Cardiac muscle cell (in vitro differentiated cells and primary cell): ENCODE measurements at places on chromosomes 13 and 19. TPM values are rescaled to one million over a fixed set of nuclear protein-coding genes. Genes with fewer than 3 reads are reported as not detected.

SLC25A41 gene
- 1.0 and 1.9 TPM in 2 replicates for total RNA-seq

MISP3 gene
- 16.0 and 19.4 TPM in 2 replicates for total RNA-seq

DNA sequence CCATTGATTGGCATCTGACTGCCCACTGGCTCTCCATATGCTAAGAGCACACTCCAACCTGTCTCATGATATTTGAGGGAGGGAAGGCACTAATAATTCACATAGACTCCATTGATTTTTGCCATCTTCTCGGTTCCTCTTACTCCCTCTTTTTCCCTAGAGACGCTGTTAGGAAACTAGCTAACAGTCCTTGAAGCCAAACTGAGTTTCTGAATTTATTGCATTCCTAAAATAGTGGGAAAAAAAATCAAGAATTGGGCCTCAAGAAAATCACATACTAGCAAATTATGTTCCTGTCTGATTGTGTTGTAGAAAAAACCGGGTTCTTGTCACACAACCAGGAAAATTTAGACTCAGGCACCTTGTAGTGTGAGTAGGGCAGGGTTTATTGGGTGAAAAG is 86.4 kb upstream of the SLC7A1 start:
- no peak for DNase-seq
- no peaks in the 10 kb centered on the region for H3K27me3 ChIP-seq
- no peaks in the 10 kb centered on the region for H3K4me1 ChIP-seq
- H3K4me3 ChIP-seq = no peak overlapping the region
- no peaks in the 10 kb centered on the region for H3K36me3 ChIP-seq
- H3K27ac ChIP-seq = no peak overlapping the region

GRCh38 chr19:18814063-18814462 is 17.7 kb upstream of the UPF1 start:
- H3K4me3 ChIP-seq = no peak overlapping the region
- H3K27ac ChIP-seq = no peak overlapping the region
- H3K4me1 ChIP-seq = no peaks in the 10 kb centered on the region
- no peaks in the 10 kb centered on the region for H3K36me3 ChIP-seq
- peaks cover 29% of the 10 kb centered on the region for H3K27me3 ChIP-seq
- DNase-seq = peak; percentile 69

DNA sequence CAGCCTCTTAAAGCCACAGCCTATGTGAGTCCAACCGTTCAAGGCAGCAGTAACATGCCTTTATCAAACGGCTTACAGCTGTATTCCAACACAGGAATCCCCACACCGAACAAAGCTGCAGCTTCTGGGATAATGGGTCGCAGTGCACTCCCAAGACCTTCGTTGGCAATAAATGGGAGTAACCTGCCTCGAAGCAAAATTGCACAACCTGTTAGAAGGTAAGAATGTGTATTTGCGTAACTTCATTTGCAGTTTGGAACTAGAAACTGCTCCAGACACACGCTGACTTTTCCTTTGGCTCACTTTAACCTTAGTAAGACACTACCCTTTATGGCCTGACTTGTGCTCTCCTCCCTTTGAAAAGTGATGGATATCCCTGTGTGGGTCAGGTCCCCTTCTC is 63.4 kb downstream of the SLAIN1 start:
- no peak overlapping the region for H3K27ac ChIP-seq
- H3K27me3 ChIP-seq = no peaks in the 10 kb centered on the region
- no peak overlapping the region for H3K4me3 ChIP-seq
- peaks cover 8% of the 10 kb centered on the region for H3K36me3 ChIP-seq
- H3K4me1 ChIP-seq = no peaks in the 10 kb centered on the region

DNA sequence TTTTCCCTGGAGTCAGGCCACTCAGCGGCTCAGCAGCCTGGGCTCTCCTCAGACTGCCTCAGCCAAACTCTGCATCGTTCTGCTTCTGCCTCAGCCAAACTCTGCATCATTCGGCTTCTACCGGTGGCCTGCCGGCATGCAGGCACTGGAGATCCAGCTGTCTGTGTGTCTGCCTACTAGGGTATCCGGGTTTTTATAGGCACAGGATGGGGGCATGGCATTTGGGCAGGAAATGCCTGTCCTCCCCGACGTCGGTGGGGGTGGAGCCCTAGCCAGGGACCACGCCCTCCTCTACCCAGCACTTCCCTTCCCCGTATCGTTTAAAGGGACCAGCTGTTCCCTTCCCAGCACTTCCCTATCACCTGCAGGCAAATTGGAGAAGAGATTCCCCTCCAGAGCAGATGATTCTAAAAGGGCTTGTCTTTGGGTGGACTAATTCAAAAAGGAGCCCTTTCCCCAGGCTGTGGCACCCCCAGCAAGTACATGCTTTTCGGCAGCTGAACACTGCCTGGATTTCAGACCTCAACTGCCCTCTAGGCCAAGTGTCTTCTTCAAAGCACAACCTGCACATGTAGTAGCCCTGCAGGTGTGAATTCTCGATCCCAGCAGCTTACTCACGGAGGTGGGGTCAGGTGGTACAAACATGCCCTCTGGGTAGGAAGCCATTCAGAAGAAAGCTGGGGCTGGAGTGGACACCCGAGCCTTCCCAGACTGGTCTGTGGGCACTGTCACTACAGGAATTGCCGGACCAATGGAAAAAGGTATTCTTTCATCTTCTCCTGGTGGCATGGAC is 25.4 kb upstream of the GPR12 start:
- peaks cover 35% of the 10 kb centered on the region for H3K27me3 ChIP-seq
- no peaks in the 10 kb centered on the region for H3K4me1 ChIP-seq
- H3K36me3 ChIP-seq = no peaks in the 10 kb centered on the region
- H3K27ac ChIP-seq = no peak overlapping the region

DNA sequence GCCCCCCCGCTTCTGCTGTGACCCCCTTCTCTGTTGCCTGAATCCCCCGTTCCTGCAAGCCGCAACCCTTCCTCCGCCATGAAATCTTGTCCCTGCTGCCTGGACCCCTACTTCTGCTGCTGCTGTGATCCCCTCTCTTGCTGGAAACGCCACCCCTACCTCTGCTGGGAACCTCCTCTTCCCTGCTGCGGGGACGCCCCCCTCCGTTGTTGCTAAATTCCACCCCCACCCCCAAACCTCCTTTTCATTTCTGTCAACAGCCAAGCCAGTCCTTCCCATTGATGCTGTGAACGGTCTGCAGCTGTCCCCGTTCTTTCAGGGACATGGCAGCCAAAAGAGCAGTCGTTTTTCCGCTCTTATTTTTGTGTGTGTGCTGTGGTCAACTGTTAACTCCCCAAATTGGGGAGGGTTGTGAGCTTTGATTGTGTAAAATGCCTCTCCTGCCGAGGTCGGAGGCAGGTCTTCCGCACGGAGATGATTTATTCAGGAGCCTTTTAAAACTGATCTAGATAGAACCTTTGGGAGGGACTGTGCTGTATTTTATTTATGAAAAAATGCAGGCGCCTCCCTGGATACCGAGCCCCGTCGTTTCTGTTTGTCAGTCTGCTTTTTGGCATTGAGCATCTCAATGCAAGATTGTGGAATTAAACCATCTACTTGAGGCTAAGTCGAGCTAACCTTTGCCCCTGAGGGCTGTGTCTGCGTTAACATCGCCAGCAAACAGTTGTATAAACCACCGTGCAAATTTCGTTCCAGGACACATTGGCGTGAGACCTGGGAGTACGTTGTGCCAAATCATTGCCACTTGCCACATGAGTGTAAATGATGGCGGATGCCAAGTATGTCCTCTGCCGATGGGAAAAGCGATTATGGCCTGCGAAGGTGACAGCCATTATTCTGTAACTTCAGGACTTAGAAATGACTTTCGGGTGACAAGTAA is 27.9 kb upstream of the NDUFS7 start:
- peak overlapping the region; percentile 100 for H3K4me3 ChIP-seq
- no peak for DNase-seq
- no peaks in the 10 kb centered on the region for H3K27me3 ChIP-seq

- H3K27ac ChIP-seq = no peak overlapping the region
- no peaks in the 10 kb centered on the region for H3K4me1 ChIP-seq
- DNase-seq = peak; percentile 1
- H3K36me3 ChIP-seq = no peaks in the 10 kb centered on the region
Measured at GRCh38 chr13:82800391-82800790, 1081.9 kb downstream of the SLITRK1 start.

- no peaks in the 10 kb centered on the region for H3K4me1 ChIP-seq
- H3K27me3 ChIP-seq = no peaks in the 10 kb centered on the region
- no peak for DNase-seq
- H3K4me3 ChIP-seq = no peak overlapping the region
Measured at GRCh38 chr13:39134574-39134973, 96.3 kb downstream of the NHLRC3 start.
